ENCODE measurements at places on chromosomes 16 and 17.
A peak's percentile ranks its signal among the peaks of the same experiment; 100 is the strongest.

DNA sequence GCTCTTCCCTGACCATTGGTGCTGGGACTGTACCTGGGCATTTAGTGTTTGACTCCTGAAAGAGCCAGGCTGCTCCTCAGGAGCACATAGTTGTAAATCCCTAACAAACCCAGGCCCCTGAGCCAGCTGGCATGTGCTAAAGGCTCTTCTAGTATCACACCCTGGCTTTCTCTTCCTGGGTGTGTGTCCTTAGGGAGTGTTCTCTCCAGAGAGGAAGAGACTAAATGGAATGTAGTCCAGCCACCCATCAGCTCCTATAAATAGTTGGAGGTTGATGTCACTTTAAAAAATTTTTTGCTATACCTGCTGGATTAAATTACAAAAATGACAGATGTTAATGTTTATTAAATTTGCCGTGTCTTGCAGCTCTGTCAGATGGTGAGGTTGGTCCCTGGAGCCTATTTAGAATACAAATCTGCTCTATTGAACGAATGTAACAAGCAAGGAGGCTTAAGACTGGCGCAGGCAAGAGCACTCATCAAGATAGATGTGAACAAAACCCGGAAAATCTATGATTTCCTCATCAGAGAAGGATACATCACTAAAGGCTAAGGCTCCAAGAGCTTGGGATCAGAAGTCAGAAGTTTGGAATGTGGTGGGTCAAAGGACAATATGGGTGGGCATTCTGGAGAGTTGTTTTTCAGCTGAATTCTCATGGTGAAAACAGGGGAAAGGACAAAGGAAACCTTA, 13.1 kb upstream of the DUSP14 start:
- peak; percentile 50 for DNase-seq

GRCh38 chr17:80793851-80794267, 197.8 kb upstream of the CHMP6 start:
- no peak for DNase-seq

DNA sequence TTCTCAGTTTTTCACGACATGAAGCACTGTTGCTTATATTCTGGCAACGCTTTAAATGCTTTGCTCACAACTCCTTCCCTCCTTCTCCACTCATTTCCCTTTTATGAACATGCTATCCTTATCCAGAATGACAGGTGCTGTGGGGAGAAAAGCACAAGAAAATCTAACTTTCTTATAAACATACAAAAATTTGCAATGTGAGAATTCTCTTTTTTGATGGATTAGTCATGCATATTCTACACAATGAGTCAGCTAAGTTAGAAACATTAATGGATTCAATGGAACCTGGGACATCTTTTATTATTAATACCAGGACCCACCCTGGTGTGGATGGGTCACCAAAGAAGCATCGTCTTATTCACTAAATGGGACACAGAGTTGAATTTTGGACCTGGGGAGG, 234.6 kb upstream of the CDH5 start:
- DNase-seq, result peak; percentile 68

DNA sequence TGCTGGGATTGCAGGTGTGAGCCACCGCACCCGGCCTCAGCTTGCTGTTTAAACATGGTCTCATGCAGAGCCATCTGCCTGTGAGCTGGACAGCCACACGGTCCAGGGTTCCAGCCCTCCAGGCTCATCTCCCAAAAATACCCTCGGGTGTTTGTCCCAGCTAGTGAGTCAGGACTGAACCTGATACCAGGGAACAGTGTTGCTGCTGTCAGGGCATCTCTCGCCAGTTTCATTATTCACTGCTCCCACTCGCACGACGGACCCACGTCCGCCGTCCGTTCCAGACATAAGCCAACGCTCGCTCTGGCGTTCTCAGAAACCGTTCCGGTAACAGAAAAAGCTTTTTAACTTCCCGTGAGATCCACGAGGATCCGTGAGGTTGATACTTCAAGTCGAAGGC, 77.6 kb downstream of the NXN start:
- no peak for DNase-seq

DNA sequence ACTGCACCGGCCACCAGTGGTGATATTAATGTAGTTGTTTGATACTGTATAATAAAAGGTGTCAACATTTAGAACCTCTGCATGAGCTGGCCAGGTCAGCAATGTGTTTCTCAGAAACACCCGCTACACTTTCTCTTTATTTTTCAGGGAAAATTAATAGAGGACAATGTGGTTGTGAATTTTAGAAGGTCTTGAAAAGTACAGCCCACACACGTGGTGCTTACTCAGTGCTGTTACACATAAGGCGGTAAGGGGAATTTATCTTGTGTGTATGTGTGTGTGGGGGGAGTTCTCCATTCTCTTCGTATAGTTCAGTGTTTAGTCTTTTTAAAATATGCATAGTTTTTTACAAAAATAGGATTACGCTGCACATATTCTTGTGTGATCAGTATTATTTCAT, 4.4 kb upstream of the ZFP1 start:
- no peak for DNase-seq

DNA sequence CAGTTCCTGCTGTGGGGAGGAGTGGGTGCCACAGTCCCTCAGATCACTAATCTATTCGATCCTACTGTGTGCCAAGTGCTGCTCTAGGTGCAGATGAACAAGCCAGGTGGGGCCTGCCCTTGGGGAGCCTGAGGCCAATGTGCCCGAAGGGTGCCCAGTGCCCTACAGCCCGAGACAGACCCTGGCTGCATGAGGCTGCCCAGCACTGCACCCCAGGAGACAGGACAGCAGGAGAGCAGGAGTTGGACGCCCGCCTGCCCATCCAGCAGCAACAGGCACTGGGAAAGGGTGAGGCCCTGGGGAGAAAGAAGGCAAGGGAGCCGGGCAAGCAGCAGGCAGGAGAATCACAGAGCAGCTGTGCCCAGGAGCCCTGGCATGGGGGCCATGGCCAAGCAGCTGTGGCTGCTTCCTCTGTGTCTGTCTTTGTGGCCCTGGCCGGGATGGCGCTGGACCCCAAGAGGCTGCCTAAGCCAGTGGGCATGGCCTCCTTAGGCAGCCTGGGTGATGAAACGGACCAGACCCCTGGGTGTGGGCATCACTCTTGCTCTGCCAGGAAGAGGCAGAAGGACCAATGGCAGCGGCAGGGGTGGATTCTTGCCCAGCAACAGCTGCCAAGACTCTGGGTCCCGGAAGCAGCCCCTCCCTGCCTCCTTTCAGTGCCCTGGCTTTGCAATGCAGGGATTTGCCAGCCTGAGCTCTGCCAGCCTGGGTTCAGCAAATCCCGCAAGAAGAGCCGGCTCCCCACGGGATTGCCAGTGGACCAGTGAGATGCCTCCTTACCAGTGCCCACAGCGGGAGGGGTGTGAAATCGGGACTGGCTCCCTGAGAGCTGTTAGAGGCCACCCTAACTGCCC, 179.6 kb upstream of the TNRC6C start:
- no peak for DNase-seq

DNA sequence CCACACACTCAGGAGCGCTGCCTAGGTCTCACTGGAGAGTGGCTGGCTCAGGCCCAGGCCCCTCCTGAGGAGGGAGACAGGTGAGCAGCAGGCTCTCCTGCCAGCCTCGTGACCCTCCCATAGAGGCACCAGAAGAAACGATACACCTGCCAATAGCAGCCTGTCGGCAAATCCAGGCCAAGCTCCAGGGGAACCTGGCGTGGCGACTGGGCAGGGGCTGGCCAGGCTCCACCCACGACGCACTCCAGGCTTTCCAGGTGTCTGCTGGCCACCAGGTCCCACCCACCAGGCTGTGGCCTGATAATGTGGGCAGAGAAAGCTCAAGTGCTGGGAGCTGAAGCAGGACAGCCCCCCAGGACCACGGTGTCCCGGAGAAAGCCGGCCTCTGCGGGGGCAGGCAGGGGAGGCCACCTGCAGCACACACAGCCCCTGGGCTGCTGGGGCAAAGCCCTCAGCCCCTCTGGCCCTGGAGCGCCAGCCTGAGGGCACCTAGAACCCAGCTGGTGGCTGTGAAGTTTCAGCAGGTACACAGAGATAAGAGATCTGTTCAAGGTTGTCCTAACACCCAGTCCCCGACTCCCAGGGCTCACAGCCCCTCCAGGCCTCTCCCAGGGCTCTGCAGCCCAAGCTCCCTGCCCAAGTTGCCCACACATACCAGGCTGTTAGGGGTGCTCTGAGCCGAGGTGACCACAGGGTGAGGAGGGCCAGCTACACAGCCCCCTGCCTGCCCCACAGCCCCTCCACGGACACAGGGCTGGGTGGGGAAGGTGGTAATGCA, 2.4 kb downstream of the PGAP6 start:
- DNase-seq, result no peak
